ENCODE measurements at places on chromosomes 1 and 21.

DNA sequence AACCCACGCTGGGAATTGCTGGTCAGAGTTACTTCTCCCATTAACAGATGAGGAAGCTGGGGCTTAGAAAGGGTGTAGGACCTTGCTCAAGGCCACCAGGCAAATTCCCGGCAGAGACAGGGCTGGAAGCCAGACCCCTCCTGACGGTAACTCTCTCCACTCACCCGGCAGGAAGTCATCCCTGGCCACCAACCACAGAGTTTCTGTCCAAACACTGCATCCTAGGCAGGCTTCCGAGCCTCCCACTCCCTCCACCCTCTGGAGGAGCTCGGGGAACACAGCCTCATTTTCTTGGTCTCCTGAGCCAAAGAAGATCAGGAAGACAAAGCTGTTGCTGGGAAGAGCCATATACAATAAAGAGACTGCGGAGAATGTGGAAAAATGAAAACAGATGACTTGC, 25.0 kb upstream of the ZNF436 start:
- H3K4me1 ChIP-seq: peaks cover 32% of the 10 kb centered on the region
- no peak for DNase-seq
- H3K4me3 ChIP-seq: no peak overlapping the region
- no peaks in the 10 kb centered on the region for H3K27me3 ChIP-seq

DNA sequence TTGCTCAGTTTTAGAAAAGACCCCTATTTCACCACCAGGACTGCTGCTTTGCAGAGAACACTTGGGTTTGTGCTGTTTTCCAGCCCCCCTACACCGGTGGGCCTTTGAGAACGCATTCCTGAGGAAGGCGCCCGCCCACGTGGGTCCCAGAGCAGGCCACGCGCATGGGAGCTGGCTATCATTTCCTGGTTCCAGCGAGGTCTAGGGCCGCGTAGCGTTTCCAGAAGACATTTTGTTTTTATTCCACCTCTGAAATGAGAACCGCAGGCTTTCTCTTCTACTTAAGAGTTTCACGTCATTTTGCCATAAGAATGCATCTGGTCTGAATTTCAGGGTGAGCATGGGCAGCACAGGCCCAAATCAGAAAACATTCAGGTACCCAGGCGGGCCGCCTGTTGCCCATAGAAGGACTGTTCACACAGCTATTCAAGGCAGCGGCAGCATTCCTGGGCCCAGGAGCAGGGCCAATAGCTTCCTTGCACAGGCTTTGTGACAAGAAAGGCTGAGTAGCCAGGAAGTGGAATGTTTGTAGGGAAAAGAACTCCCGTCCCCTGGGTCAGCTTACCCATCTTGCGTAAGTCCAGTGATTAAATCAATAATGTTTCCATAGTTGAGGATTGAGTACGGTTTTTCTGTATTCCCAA, 1.4 kb upstream of the KLHL21 start:
- peaks cover 39% of the 10 kb centered on the region for H3K4me1 ChIP-seq
- no peaks in the 10 kb centered on the region for H3K27me3 ChIP-seq
- peaks cover 3% of the 10 kb centered on the region for H3K36me3 ChIP-seq
- peak overlapping the region; percentile 74 for H3K4me3 ChIP-seq

DNA sequence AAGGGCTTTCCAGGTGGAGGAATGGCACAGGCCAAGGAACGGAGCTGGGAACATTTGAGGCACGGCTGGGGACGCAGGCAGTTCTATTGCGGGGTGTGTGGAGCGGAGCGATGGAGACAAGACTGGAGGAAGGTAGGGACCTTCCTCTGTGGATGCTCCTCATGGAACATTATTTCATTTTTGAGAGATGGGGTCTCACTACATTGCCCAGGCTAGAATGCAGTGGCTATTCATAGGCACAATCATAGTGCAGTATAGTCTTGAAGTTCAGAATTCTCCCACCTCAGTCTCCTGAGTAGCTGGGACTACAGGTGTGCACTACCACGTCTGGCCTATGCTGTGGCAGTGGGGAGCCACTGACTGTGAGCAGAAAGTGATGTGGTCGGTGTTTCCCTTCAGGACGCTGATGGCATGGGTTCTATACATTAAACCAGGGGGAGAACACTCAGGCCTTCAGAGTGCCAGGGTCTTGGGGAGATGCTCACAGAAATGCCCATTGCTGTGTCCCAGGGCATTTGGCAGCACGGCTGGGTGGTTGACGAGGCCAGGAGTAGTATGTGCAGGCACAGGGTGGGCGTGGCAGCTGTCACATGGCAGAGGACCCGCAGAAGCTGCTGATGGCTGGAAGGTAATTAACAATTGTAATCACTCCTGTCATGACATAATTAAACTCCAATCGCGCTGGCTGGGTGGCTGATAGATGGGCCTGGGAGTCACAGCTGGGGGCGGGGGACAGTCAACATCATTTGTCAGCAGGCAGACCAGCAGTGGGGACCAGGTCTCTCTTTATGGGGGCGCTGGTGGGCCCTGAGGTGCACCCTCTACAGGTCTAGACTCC, 40.8 kb upstream of the ACOT11 start:
- H3K27ac ChIP-seq: no peak overlapping the region
- no peak for DNase-seq
- no peak overlapping the region for H3K4me3 ChIP-seq
- no peaks in the 10 kb centered on the region for H3K4me1 ChIP-seq
- no peaks in the 10 kb centered on the region for H3K36me3 ChIP-seq

- H3K27ac ChIP-seq: no peak overlapping the region
- no peaks in the 10 kb centered on the region for H3K36me3 ChIP-seq
- no peak overlapping the region for H3K4me3 ChIP-seq
- no peak for DNase-seq
- no peaks in the 10 kb centered on the region for H3K27me3 ChIP-seq
Observed at GRCh38 chr1:91278754-91279153, 125.9 kb downstream of the HFM1 start.

DNA sequence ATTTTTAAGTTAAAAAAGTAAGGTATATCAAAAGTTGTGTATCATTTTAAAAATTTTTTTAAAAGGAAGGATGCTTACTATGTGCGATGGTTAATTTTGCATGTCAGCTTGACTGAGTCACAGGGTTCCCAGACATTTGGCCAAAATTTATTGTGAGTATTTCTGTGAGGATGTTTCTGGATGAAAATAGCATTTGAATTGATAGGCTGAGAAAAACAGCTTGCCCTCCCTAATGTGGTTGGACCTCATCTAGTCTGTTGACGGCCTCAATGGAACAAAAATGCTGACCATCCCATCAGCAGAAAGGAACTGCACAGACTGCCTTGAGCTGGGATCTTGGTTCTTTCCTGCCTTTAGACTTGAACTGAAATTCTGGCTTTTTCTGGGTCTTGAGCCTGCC, 724.5 kb downstream of the NCAM2 start:
- no peaks in the 10 kb centered on the region for H3K36me3 ChIP-seq
- no peak overlapping the region for H3K4me3 ChIP-seq
- no peaks in the 10 kb centered on the region for H3K4me1 ChIP-seq
- no peak for DNase-seq
- H3K27me3 ChIP-seq: no peaks in the 10 kb centered on the region
- no peak overlapping the region for H3K27ac ChIP-seq

- no peak overlapping the region for H3K4me3 ChIP-seq
- no peaks in the 10 kb centered on the region for H3K4me1 ChIP-seq
- no peak for DNase-seq
- H3K27ac ChIP-seq: no peak overlapping the region
- no peaks in the 10 kb centered on the region for H3K27me3 ChIP-seq
Observed at GRCh38 chr1:30936541-30937171, 28.1 kb upstream of the SDC3 start.

DNA sequence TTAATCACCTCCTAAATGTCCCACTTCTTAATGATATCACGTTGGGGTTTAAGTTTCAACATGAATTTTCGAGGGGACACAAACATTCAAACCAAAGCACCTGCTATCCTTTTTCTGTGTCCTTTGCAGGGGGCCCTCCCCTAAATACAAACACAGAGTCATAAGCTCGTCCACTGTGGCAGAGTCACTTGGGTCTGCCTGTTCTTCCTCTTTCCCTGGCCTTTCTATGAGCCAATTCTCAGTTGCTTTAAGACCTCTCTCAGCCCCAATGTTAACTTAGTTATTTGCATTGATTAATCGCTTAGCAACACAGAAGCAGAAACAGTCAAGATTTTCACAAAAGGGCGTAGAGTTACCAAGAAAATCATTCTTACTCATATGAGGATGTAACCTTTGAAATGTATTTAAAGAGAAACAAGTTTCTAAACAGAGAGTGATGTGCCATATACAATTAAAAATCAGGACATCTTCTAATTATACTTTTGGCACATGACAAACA, 14.9 kb downstream of the APCS start:
- no peaks in the 10 kb centered on the region for H3K36me3 ChIP-seq
- no peaks in the 10 kb centered on the region for H3K4me1 ChIP-seq

DNA sequence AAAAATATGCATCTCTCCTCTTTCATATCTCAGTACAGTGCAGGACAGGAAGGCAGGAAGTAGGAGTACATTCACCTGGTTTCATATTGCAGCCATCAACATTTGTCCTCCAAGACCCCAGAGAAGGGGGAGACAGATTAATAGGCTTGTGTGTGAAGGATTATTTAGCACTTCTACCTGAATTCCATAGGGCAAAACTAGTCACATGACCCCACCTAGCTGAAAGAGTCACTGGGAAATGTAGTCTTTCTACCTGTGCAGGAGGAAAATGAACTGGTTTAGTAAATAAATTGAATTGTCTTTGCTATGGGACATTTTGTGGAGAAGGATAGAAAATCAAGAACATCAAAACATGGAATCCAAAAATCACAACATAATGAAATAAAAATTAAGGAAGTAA, 13.9 kb upstream of the TRIM33 start:
- H3K27me3 ChIP-seq: no peaks in the 10 kb centered on the region
- DNase-seq: no peak
- no peaks in the 10 kb centered on the region for H3K4me1 ChIP-seq
- H3K36me3 ChIP-seq: no peaks in the 10 kb centered on the region
- no peak overlapping the region for H3K4me3 ChIP-seq
- H3K27ac ChIP-seq: no peak overlapping the region

GRCh38 chr21:27817074-27817473, 850.2 kb upstream of the ADAMTS5 start:
- no peaks in the 10 kb centered on the region for H3K27me3 ChIP-seq
- H3K4me3 ChIP-seq: no peak overlapping the region
- peak overlapping the region; percentile 76 for H3K27ac ChIP-seq
- no peaks in the 10 kb centered on the region for H3K36me3 ChIP-seq

DNA sequence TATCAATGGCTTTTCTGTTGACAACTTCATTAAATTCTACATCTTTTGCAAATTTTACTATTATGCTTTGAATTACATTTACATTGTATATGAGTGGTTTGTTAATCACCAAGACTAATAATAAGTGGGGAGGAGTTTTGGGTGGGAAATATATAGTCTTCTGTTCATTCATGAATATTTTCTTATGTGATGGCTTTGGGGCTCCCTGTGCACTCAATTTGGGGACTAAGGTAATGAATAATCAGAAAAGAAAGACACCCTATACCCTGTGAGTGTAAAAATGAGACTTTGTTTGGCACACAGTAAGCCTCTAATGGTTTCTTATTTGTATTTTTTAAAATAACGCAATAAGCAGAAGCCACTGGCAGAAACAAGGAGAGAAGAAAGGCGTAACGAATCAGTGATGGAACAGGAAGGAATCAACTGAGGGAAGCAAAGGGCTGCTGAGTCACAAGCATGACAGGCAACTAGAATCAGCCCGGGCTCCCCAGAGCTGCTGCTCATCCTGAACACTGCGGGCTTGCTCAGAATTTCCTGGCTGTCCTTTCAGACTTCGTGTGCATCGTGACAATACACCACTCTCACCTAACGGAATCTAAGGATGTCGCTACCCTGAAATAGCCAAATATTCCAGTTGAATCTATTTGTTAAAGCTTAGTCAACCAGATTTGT, 20.8 kb upstream of the RGS2 start:
- H3K36me3 ChIP-seq: no peaks in the 10 kb centered on the region
- H3K4me1 ChIP-seq: no peaks in the 10 kb centered on the region
- H3K27me3 ChIP-seq: no peaks in the 10 kb centered on the region
- no peak for DNase-seq
- no peak overlapping the region for H3K27ac ChIP-seq
- no peak overlapping the region for H3K4me3 ChIP-seq

GRCh38 chr1:30034627-30035521, 688.5 kb downstream of the MATN1 start:
- DNase-seq: no peak
- H3K27me3 ChIP-seq: no peaks in the 10 kb centered on the region
- no peak overlapping the region for H3K27ac ChIP-seq
- H3K36me3 ChIP-seq: no peaks in the 10 kb centered on the region
- no peak overlapping the region for H3K4me3 ChIP-seq
- no peaks in the 10 kb centered on the region for H3K4me1 ChIP-seq

GRCh38 chr1:22182715-22183114, 39.8 kb upstream of the WNT4 start:
- H3K4me3 ChIP-seq: no peak overlapping the region
- H3K4me1 ChIP-seq: no peaks in the 10 kb centered on the region

DNA sequence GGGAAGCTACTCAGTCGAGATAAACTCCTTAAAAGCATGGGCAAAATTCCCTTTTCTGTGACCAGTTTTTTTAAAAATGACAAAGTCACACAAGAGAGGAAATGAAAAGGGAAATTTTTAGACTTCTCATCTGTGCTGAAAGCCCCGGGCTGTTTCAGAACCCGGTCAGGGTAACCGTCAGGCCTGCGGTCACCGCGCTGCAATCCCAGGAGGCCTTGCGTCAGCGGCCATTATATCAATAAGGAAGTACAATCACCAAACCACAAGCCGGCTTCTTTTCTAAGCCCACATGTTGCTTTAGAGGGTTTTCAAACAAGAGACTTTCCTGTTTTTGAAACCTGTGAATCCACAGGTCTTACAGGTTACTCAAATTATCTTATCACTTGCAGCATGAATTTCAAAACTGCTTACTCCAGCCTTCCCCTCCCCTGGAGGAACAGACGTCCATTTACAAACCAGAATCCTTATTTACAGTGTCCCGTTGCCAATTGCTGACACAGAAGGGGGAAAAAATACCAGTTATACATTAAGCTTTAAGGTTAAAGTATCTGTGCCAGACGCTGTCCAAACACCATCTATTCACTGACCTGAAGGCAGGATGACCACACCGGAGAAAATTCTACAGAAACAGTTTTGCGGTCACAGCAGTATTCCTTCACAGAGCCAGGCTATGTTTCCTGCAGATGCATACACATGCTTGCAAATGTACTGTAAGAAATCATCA, 165.3 kb downstream of the TOMM20 start:
- H3K27ac ChIP-seq: peak overlapping the region; percentile 86
- no peak overlapping the region for H3K4me3 ChIP-seq
- H3K27me3 ChIP-seq: no peaks in the 10 kb centered on the region
- H3K4me1 ChIP-seq: peaks cover 42% of the 10 kb centered on the region
- peak; percentile 87 for DNase-seq
- H3K36me3 ChIP-seq: no peaks in the 10 kb centered on the region

GRCh38 chr1:24864370-24864777, 65.7 kb downstream of the RUNX3 start:
- no peak for DNase-seq
- no peaks in the 10 kb centered on the region for H3K4me1 ChIP-seq
- H3K27ac ChIP-seq: no peak overlapping the region
- H3K4me3 ChIP-seq: no peak overlapping the region

- H3K36me3 ChIP-seq: no peaks in the 10 kb centered on the region
- DNase-seq: no peak
- no peak overlapping the region for H3K27ac ChIP-seq
- no peaks in the 10 kb centered on the region for H3K27me3 ChIP-seq
- no peak overlapping the region for H3K4me3 ChIP-seq
Observed at GRCh38 chr21:39327727-39328126, 14.3 kb upstream of the BRWD1 start.
